Prostate gland (tissue), 2 donors: ENCODE measurements at places on chromosomes 16 and 17.

GRCh38 chr16:3152027-3152276 is 17.1 kb downstream of the ZNF213 start:
- DNase-seq: no peak

DNA sequence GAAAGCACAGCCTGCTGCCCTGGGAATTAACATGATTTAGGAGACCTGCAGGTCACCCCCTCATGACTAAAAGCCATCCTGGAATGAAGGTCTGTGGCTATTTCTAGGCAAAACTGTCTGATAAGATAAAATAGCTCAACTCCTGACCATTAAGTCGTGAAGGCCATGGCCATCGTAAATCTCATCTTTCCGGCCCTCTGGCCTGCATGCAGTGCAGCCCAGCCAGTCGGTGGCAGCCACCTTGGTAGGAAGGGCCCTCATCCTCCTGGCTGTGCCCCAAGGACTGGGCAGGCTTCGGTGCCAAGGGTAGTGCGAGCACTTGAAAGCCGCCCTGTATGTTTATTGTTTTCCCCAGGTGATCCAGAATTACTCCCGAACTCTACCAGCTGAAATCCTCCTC is 18.2 kb upstream of the MEOX1 start:
- DNase-seq: no peak

- no peak for DNase-seq
Observed at GRCh38 chr16:10013364-10013763, 168.9 kb downstream of the GRIN2A start.

- DNase-seq: no peak
Observed at GRCh38 chr16:31071861-31072260, 2.2 kb downstream of the ZNF668 start.

DNA sequence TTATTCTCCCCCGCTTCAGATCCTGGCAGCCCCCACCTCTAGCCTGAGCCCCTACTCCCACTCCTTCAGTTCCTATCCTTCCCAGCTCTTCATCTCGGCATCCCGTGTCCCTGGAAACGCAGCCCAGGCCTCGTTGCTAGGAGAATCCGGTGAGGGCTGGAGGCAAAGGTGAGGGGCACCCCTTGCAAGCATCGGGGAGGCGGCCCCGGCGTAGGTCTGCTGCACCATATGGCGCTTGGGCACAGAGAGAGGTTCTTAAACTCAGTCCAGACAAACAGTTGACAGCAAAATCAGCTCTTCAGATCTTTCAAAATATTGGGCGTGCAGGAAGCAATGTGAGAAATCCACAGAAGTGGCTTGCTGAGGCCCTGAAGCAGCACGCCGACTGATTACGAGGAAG is 15.0 kb downstream of the SLC38A8 start:
- DNase-seq: no peak

- no peak for DNase-seq
Observed at GRCh38 chr16:9170470-9170869, 79.0 kb downstream of the HAPSTR1 start.
